GM12878 (cell line): ENCODE measurements at places on chromosomes 11 and 22. TPM values are rescaled to one million over a fixed set of nuclear protein-coding genes. Genes with fewer than 3 reads are reported as not detected.

- no peak overlapping the region for H3K27ac ChIP-seq
- no peaks in the 10 kb centered on the region for H3K4me1 ChIP-seq
- no peaks in the 10 kb centered on the region for H3K27me3 ChIP-seq
- no peak for DNase-seq
Observed at GRCh38 chr11:104327861-104328511, 164.0 kb upstream of the PDGFD start.

MAPK8IP2 gene
- polyA plus RNA-seq, result not detected in 2 replicates

TRIM66 gene
- polyA plus RNA-seq, result 2.8 and 3.8 TPM in 2 replicates

PYGM gene
- polyA plus RNA-seq, result 0.04 and 0.07 TPM in 2 replicates
